CMK (cell line): ENCODE measurements at places on chromosomes 16 and 17.

- DNase-seq: no peak
Observed at GRCh38 chr16:52051414-52052172, 495.4 kb downstream of the TOX3 start.

- DNase-seq: no peak
Observed at GRCh38 chr17:80006339-80006720, 29.3 kb downstream of the TBC1D16 start.

DNA sequence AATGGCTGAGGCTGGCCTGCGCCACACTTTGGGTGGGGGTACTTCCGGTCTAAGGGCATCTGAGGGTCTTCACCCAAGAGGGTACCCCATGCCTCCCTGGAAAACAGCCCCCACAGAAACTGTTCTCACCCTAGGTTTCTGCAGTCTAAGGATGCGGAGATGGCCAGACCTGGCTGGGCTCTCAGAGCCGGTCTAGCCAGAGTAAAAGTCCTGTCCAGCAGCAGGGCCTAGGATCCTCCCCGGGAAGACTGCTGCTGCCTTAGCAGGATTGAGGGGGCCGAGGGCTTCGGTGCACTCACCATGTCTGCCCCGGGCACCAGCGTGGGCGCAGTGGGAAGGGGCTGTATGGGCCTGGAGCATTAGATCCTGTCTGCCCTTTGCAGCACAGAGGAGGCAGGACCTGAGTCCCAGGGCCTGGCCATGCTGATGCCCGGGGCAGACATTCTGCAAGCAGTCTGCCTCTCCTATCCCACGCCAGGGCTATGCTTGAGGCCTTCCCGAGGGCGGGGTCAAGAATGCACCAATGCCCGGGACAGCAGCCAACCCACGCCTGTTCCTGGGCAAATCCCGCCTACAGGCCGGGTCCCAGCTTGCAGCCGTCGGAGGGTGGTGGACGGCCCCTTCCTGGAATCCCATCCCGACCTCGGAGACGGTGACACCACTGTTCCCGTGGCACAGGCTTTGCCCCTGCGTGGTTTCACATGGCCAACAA, 54.7 kb downstream of the CBFA2T3 start:
- no peak for DNase-seq

DNA sequence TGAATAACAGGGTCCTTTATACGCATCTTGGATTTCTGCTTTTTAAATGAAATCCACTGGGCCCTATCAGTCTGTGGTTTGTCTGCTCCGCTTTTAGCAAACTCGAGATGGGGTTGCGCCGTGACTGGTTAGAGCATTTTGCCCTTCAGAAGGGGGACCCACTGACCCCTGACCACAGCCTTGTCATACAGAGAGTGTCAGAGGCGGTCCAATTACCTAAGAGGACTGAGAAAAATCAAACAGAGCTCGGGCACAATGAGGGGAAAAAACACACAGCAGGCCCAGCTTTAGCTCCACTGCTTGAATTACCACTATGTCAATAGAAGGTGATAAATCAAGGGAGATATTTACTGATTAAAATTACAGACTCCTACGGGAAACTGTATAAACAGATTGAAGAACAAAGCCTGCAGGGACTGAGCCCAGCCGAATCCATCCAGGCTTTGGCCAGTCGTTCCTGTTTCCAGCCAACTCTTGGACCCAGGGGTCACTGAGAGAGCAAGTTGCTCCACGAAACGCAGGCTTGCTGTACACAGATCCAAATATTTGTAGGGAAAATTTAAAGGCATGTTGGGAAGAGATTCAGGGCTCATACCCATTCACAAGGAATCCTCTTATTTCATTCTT, 131.9 kb upstream of the ZFHX3 start:
- no peak for DNase-seq

DNA sequence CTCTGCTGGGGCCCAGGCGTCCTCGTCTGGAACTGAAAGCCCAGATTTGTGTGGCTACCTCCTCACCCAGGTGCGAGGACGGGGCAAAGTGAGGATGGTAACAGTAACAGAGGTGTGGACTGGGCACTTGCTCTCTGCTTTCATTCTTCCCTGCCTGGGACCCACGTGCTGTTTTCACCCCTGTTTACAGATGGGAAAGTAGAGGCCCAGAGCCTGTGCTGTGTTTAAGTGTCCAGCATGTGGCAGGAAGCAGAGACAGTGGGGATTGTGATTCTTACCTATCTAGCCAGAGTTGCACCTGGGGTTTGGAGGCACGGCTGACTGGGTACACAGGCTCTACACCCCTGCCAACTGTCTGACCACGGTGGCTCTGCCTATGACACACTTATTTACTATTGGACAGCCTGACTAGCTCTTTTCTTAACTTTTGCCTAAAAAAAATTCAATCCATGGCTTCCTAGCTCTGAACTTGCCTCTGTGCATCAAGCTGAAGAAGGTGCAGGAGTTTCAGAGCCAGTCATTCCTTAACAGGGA, 155.4 kb downstream of the CLEC16A start:
- DNase-seq: no peak

DNA sequence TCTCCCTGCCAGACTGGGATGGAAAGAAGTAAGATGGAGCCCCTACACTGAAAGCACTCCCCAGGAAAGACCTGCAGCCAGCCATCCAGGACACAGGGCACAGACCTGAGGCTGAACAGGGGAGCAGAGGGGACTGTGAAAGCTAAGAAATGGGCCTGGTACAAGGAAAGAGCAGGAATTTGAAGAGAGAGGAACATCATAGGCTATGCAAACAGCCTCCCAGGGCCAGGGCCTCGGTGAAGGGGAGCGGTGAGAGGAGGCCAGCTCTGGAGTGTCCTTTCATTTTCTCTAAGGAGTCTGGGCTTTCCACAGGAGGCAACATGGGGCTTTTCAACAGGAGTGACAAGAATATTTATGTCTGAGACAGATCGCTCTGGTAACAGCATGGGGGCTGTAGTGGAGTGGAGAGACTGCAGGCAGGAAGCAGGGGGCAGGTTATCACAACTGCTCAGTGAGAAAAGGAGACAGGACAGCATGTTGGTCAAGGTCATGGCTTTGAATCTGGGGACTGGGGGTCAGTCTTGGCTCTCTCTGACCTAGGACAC, 50.1 kb downstream of the TOM1L2 start:
- DNase-seq: no peak

DNA sequence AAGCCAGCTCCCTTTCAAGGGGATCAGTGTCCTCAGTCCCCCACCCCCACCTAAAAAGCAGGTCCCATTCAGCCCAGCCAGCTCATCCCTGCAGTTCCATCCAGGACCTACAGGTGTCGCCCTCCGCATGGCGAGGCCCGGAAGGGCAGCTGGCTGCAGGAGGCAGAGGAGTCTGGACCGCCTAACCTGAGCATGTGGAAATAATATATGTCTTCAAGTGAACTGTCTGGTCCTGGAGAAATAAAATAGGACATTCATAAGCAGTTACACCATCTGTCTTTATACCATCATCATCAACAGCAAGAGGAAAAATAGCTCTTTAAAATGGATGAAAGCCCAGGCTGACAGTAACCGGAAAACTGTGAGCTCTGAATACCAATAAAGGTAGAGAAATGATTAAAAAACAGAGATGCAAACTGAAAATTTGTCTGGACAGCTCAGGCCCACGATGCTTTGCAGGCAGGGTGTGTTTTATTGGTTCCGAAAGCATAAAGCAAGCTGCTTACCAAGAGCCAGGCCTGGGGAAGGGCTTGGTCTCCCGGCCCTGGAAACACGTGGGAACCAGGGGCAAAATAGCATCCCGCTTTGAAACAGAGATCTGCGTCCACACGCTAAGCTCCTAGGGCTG, 215.2 kb downstream of the ZFHX3 start:
- DNase-seq: peak; percentile 58

DNA sequence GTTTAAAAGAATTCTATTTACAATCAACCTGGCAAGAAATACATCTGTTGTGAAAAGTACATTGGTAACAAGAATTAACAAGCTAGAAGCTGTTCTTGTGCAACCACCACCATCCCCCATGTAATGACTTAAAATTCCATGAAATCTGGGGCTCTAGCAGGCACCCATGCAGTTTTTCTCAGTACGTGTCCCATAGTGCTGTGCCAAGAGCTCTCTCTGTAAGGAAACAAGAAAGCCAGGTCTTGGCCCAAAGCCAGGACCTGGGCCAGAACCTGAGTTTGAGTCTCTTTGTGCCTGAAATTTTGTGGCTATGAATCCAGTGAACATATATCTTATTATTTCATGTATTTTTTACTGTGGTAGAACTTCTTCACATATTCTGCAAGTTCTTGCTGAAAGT, 46.6 kb downstream of the NUP93 start:
- DNase-seq: no peak

DNA sequence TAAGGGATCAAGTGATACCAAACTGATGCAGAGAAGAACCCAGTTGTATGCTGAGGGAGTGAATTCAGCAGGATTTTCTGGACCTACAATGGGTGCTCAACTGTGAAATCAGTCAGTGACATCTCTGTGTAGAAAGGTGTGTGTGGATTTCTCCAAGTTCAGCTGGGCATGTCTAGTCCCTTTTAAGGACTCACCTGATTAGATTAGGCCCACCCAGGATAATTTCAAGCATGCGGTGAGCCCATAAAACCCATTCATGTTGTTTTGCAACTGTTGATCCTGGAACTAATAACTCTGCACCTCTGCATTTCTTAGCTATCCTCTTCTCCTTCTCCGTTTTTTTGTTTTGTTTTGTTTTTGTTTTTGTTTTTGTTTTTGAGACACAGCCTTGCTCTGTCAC, 35.1 kb upstream of the DNAJA2 start:
- DNase-seq: no peak

DNA sequence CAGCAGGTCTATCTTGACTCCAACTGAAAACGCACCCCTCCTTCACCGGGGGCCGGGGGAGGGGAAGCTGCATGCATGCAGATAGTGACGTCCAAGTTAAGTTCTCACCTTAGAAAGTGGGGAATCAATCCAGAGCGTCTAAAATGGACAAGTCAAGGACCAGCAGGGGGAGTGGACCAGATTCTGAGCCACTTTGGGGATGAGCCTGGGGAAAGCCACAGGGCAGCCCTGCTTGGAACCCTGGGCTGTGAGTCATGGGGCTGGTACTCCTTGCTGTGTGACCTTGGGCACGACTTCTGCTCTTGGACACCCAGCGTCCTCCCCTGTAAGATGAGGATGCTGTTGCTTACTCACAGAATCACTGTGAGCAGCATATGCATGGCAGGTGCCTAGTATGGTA, 9.1 kb downstream of the TNFRSF13B start:
- no peak for DNase-seq

DNA sequence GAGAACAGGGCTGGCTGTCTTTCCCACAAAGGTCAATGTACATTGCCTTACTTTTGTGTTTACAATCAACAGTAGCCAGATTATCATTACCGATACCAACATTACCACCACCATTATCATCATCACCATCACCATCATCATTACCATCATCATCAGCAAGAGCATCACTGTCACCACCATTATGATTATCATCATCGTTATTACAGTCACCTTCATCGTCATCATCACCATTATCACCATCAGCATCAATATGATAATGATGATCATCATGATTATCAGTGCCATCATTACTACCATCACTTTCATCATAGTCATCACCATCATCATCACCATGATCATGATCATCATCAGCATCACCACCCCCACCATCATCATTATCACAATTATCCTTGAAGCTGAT, 43.3 kb upstream of the RBFOX1 start:
- no peak for DNase-seq

GRCh38 chr17:78046923-78047322, 81.6 kb downstream of the TMC6 start:
- no peak for DNase-seq

DNA sequence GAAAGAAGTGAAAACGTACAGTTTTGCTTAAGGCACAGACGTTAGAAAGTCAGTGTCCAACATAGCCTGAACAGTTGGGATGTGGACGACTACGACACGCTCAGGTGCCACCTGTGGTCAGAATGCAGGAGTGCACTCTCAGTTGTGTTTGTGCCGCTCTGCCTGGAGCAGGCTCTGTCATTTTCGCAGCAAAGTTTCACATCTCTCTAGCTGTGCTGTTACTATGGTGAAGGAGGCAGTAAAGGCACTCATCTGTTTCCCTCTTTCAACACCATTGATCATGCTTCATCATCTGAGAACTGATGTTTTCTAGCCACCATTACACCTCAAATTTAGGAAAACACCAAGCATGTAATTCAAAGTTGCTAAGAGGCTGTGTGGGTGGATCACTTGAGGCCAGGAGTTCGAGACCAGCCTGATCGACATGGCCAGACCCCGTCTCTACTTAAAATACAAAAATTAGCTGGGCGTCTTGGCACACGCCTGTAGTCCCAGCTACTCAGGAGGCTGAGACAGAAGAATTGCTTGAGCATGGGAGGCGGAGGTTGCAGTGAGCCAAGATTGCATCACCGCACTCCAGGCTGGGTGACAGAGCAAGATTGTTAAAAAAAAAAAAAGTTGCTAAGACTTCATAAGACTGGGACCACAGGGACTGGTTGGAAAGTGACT, 44.9 kb upstream of the DNAJA2 start:
- no peak for DNase-seq

DNA sequence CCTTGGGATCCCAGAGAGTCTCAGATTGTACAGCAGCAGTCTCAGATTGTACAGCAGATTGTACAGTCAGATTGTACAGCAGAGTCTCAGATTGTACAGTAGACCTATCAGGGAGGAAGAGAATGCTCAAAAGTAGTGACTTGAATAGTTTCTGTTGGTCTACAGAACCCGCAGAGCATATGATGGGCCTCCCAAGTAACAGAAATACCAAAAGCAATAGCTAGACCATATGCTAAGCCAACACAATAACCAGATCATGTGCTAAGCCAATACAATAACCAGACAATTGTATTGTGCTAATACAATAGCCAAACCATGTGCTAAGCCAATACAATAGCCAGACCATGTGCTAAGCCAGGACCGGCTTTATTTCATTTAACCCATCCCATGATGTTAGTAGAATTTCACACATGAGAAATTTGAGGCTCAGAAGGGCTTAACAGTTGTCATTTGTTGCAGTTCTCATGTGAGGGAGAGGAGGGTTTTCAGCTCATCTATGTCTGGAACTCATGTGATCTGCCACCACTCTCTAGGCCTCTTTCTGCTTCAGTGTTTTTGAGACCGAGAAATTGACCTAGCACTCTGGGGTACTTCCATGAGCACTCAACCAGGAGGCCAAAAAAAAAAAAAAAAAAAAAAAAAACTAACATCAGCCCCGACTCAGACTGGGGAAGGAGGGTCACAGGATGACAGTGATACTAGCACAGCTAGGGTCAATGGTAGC, 144.0 kb downstream of the SOX9 start:
- no peak for DNase-seq

DNA sequence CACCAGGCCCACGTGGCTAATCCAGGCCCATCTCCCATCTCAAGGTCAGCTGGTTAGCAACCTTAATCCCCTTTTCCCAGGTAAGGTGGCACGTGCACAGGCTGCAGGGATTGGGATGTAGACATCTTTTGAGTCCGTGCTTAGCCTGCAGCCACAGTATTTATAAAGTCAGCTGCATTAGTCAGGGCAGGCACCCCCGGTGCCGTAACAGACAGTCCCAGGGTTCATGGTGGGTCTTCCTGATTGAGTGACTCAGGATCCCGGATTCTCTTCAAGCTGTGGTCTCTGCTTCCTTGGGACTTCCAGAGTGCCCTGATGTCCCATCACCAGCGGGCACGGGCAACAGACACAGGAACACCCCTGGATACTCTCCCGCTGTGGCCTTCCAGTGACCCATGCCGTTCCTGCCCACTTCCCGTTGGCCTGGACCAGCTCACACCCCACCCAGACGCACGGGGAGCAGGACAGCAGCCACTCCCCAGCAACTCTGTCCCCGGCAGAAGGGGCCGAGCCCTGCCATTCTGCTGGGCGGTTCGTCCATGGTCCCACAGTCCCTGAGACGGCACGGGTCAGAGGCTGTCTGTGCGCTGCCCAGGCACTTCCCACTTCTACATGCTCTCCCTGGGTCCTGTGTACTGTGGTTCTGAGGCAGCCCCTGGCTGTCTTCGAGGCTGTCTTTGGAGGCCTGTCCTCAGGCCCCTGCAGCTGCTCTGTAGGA, 248.6 kb upstream of the GSE1 start:
- DNase-seq: no peak
